AG09309 (cell line): ENCODE measurements at places on chromosomes 7 and 10.

GRCh38 chr7:20521243-20521642, 94.2 kb upstream of the ABCB5 start:
- DNase-seq = no peak

- DNase-seq = no peak
Measured at GRCh38 chr10:126465771-126466170, 77.5 kb upstream of the ADAM12 start.

DNA sequence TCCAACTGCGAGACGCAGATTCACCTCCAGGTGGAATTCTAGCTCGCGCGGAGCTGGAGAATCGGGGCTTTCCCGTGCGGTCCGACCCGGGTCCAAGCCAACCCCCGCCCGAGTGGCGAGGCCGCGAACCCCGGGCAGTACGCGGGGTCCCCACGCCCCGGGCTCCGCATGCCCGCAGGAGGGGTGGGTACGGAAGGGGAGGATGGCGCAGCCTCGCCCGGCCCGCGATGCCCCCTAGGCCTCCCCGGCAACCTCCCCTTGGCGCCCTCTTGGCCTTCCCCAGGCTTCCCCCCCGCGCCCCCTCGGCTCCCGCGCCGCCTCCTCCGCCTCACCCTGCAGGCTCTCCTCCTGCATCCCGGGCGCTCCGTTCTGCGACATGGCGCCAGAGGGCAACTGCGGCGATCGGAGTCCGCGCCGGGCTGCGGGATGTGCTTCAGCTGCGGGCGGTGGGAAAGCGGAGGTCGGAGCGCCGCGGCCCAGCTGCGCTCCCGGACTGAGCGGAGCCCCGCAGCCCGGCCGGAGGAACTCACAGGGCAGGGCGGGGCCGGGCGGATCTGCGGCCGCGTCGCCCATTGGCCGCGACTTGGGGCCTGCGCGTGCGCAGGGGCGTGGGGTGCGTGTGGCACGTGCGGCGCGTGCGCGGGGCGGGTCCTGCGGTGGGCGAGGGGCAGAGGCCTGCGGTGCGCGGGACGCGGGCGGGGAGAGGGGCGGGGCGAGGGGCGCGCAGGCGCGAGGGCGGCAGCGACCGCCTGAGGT, at the start of gene BNIP3:
Gene BNIP3 (minus strand): TSS at position 495 of the 756 bp plus-strand sequence. CDS start 117 bp downstream, at position 378.
- DNase-seq = peak; percentile 63

DNA sequence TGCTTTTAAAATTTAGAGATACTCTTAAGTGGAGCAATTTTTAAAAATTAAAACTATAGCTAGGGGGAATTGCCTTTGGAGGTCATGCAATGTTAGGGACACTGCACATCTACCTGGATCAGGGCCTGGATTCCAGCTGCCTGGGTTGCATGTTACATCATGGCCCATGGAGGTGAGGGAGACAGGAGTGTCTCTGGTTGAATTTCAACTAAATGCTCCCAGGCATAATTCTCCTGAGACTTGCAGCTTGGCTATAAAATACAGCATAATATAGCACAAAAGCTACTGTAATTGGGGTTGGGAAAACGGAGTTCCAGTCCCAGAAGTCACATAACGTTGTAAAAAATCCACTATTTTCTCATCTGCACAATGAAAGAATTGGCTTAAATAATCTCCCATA, 782.5 kb downstream of the LRMDA start:
- DNase-seq = no peak

- no peak for DNase-seq
Measured at GRCh38 chr10:37125191-37125732, at the start of gene ANKRD30A. TSS of gene ANKRD30A (plus strand) at chr10:37125598. CDS start at chr10:37125788, 190 bp downstream.

DNA sequence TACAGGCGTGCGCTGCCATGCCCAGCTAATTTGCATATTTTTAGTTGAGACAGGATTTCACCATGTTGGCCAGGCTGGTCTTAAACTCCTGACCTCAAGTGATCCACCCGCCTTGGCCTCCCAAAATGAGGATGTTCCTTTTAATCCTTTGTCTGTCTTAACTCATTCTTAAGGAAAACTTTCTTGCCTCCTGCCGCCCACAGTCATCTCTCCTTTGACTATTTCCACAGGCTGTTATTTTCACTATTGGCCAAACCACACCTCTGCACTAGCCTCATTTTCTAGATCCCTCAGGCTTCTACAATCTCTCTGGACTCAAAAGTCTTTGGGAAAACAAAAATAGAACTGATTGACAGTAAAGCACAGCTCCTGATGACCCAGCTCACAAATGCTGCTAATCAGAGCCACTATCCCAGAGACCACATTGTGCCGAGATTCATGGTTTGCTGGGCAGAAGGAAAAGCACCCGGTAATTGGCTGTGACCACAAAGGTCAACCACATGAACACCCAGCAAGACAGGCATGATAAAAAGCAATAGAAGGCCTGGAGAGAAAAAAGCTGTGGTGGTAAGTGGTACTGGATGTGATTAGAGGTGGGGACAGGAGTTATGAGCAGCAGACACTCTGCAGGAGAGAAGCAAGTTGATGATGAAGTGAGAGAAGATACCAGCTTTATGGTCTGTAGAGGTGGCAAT, 44.1 kb upstream of the ZNRF2 start:
- no peak for DNase-seq

DNA sequence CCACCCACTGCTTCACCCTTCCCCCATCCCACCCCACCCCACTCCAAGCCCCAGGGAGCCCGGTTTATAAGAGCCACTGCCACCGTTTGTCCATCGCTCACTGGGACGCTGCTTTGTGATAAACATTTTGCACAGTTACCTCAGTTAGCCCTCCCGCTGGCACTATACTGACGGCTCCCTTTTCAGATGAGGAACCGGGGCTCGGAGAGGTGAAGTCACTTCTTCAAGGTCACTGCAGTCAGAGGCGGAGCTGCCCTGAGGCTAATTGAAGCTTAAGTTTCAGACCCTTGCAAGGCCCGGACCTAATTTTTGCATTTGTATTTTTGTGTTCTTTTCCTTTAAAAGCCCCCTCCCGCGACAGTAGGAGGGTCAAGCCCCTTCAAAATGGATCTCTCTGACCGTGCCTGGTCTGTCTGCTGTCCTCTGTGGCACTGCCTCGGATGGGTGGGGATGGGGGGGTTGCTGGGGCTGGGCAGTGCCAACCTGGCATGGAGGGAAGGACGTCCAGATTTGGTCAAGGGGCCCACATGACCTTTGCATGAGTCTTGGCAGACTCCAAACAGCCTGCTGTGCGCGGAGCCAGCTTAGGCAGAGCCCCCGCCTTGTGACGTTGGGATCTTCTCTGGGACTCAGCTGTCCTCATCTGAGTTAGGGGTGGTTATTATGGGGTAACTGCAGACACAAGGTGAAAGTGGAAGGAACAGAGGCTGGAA, 17.7 kb upstream of the NODAL start:
- DNase-seq = no peak

DNA sequence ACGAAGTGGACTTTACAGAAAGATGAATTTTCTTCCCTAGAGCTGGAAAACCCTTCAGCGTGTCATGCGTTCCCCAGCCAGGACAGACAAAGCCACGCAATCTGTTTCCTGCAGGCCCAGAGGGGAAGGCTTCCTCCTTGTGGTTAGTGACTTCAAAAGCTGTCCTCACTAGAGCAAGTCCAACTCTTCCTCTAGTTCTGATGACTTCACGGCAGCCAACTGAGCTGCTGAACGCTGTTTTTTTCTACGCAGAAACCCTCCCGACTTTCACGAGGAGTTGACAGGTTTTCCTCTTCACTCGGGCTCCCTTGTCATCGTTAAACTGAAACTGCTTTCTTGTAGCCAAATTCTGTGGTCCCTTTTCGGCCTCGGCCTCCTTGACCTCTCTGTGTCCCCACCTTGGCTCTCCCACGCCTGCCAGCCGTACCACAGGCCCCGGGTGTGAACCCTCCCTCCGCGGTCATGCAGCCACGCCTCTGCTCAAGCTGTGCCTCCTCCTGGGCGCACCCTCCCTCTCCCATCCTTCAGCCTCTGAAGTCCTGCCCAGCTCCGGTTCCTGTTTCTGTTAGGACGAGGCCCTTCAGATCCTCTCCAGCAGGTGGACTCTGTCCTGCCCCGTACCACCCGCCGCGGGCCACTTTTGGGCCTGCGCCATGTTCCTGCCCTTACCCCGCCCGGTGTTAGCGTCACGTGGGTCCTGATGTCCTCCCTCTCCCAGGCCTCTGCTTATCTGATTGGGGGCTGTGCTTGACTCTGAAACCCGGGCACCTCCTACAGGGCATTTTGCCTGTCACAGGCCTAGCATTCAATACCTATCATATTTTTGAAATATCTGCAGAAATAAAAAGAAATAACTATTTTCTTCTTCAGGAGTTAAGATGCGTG, 39.3 kb downstream of the CUX1 start:
- DNase-seq = peak; percentile 35
